ENCODE measurements at places on chromosomes 11 and 22.

- DNase-seq = no peak
These were observed 221.1 kb upstream of the NARS2 start for GRCh38 chr11:78795621-78796261.

DNA sequence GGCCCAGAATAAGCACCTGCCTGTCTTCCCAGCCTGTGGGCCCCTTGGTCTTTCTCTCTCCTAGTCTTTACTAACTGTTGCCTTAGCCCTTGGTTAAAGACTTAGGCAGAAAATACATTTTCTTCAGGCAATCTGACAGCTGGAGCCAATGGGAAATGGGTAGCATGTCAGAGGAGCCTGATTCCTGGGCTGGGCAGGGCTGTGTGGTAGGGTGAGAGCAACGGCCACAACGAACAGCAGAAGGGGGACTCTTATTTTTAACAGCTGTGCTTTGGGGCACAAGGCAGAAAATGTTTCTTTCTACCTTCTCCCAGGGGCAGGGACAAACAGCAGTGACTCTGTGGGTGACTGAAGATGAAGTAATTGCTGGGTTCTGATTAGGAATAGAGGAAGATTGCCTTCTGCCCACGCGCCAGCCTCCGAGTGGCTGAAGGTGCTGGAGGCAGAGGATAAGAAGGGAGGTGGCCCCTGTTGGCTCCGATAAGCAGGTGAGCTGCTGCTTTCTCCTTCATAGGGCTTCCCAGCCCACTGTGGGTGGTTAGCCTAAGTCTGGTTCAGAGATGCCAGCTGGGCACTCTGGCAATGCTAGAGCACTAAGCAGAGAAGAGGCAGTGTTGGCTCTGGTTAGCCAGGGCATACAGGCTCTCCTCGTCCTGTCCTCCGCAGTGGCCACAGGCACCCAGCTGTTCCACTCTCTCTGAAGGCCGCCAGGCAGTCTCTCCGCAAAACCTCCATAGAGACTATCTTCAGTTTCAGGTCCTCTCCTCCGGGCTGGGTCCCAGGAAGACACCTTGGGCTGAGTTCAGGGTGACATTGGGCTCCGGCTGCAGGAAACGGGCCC lies 1.5 kb downstream of the YPEL4 start:
- no peak for DNase-seq

DNA sequence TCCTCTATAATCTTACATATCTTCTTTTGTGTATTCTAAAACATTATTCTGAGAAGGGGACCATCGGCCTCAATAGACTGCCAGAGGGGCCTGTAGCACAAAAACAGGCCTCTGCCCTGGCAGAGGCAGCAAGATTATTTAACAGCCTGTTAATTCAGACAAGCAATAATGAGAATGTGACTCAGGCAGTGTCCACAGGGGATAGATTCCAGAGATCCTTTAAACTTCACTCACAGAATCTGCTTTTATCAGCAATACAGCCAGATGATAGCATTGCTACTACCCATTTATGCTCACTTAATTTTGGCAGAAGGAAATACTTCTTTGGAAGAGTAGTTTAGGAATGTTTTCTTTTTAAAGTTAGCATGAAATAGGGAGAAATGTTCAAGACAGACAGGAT lies 44.9 kb downstream of the AAMDC start:
- no peak for DNase-seq

- DNase-seq = no peak
These were observed 5.8 kb downstream of the FADS2 start for GRCh38 chr11:61833926-61834277.

- DNase-seq = no peak
These were observed 100.9 kb downstream of the AASDHPPT start for GRCh38 chr11:106178361-106178760.

DNA sequence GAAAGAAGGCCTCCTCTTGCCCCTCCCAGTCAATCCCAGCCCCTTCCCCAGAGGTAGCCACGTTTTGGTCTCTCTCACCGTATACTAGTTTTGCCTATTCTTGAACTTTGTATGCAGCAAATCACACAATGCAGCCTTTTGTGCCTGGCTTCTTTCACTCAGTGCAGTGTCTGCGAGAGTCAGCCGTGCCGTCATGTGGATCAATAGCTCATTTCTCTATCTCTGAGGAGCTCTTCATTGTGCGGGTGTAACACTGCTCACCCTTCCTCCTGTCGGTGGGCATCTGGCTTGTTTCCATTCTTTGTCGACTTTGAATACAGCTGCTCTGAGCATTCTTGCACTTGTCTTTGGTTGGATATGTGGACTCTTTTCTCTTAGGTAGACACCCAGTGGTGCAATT lies 146.5 kb downstream of the CACNA1I start:
- no peak for DNase-seq

DNA sequence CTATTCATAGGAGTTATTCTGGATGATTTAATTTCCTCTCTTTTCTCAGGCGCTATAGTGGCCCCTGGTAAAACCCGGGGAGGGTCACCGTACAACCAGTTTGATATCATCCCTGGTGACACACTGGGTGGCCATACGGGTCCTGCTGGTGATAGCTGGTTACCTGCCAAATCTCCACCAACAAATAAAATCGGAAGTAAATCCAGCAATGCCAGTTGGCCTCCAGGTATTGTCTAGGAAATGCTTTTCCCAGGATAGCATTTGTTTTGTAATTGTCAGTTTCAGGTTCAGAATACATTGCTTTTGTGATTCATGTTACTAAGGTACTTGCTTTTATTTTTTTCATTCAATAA lies 35.6 kb upstream of the ADSL start:
- no peak for DNase-seq

DNA sequence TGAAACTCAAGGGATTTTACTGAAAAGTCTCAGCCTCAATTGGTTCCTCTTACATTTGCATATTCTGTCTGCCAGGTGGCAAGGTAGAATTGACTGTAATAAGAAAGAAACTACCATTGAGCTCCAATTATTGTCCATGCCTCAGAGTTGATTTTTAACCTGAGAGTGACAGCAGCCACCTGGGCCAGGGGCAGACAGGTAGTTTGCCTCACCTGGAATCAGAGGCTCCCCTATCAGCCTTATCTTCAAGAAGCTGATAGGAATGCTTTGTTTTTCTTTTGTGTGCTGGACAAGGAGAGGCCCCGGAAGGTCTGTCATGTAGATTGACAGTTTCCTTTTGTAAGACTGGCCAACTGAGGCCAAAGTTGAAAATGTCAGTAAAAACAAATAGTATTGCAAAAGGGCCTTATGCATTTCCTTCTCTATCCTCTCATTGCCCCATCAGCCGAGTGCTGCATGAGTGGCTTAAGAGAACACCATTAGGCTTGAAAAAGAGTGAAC lies 34.1 kb downstream of the CD44 start:
- DNase-seq = no peak

GRCh38 chr11:130467116-130467900 lies 18.9 kb downstream of the ADAMTS15 start:
- DNase-seq = no peak

All from NCI-H1417 treated with DMSO at 0.1 percent for 48 hours (cell line).